ENCODE measurements at places on chromosomes 3 and 15.

DNA sequence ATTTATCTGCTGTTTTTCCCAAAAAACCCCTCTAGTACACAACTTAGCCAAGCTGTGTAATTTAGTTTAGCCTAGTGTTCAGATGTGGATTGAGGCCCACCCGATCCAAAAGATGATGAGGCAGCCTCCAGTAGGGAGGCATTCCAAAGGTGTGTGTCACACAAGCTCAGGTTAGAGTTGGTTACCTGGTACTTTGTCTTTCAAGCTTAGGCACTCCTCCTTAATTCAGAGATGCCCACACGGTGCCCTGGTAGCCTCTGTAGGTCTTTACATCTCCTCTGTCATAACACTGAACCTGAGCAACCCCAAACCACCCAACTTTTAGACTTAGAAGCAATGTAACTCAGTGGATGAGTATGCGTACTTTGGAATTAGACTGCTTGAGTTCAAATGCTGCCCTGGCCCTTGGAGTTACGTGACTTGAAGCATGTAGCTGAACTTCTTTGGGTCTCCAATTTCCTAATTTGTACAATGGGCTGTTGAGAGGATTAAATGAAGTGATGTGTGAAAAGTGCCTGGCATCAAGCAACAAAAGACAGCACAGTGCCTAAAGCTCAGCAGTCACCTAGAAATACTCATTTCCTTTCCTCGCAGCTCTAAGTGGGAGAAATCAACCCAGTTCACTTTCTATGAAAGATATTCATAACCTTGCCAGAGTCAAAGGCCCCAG lies 284.6 kb upstream of the RARB start:
- no peak for DNase-seq

DNA sequence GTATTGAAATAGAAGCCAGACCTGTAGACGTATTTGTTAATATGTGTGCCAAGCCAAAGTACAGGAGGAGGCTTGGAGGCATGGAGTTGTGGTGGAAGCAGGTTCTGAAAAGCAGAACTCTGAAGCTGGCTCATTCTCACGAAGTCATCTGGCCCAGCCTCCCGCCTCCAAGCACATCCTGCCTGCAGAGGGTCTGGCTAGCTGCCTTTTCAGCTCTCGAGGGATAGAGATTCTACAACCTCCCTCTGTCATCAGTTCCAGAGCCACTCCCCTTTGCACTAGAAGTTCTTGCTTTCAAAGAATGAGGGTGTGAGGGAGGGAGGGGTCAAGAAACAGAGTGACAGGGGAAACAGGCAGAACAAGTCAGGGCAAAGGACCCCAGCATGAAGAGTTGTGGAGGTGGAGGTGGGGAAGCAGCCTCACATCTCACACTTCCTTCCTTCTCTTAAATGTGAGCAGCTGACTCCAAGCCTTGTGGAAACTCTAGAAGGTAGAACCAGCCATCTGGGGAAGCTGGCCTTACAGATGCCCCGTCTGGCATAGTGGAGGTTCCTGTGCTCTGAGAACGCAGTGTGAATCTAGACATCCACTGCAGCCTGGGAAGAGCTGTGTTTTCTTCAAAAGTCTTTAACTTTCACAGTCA lies 95.3 kb downstream of the SLC49A4 start:
- DNase-seq = no peak

DNA sequence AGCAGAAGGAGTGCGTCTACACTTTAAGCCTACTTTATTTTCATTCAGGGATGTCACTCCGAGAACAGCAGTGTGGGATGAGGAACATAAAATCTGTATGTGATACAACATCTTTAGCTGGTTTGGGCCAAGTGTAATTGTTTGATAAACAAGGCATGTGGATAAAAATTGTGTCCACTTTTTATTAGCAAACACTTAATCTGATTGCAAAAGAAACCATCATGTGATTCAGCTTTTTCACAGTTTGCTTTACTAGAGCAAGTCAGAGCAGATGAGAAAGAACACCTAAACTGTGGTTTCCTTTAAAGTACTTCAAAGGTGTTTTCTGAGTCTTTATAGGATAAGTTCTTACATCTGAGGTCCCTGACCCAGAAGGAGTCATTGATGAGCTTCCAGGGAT lies 237.9 kb downstream of the THSD4 start:
- no peak for DNase-seq

- no peak for DNase-seq
These were observed 22.6 kb downstream of the ADAM10 start for GRCh38 chr15:58726867-58727266.

GRCh38 chr3:149815321-149815720 lies 2.3 kb downstream of the RNF13 start:
- no peak for DNase-seq

- no peak for DNase-seq
These were observed 38.7 kb downstream of the CCR4 start for GRCh38 chr3:32990116-32990515.

GRCh38 chr3:54273791-54274190 lies 151.4 kb downstream of the CACNA2D3 start:
- no peak for DNase-seq

DNA sequence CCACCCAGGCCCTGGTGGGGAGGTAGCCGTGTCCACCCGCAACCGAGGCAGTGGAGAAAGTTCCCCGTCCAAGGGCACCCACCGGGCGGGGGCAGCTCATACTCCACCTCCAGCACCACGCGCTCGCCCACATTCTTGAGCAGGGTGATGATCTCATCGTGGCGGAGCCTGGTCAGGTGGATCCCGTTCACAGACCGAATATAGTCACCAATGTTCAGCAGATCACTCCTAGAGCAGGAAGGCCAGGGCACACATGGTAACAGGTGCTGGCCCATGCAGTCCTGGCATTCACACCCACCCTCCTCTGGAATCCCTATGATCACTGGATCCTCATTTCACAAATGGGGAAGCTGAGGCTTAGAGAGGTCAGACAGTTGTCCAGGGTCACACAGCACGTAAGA lies 15.8 kb downstream of the GRIP2 start:
- DNase-seq = no peak
